ENCODE measurements at places on chromosomes 4 and X. TPM values are rescaled to one million over a fixed set of nuclear protein-coding genes. Genes with fewer than 3 reads are reported as not detected.

- DNase-seq = peak; percentile 54
Measured at GRCh38 chrX:70434352-70434866, 10.2 kb upstream of the DLG3 start.

DNA sequence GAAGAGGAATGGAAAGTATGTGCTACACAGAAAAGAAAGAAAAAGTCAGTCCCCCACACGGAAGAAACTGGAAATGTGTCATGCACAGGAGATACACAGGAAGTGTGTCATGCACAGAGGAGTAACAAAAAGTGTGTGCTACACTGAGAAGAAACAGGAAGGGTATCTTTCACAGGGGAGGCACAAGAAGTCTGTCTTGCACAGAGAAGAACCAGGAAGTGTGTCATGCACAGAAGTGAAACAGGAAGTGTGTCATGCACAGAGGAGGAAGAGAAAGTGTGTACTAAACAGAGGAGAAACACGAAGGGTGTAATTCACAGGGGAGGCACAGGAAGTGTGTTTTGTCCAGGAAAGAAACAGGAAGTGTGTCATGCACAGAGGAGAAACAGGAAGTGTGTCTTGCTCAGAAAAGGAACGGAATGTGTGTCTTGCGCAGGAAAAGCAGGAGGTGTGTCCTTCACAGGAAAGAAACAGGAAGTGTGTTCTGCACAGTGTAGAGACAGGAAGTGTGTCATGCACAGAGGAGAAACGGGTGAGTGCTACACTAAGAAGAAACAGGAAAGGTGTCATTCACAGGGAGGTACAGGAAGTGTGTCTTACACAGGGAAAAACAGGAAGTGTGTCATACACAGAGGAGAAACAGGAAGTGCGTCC lies 527.2 kb upstream of the PRKX start:
- no peak for DNase-seq

DNA sequence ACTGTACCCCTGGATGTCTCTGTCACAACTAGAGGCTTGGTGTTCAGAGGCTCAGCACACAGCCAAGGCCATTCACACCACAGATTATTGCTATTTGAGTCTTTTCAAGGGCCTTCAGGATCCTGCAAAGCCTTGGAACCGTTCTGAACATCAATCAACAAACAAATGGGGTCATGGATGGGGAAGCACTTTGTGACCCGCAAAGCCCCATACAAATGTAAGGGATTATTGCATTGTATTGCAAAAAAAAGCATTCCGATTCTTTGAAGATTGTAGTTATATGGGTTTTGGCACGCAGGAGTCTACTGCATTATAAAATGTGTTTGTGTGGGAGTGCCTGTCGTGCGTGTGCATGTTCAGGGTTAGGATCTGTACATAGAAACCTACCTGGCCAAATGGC lies 17.3 kb upstream of the BCORL1 start:
- no peak for DNase-seq

- no peak for DNase-seq
Measured at GRCh38 chr4:75686346-75686745, 13.1 kb upstream of the G3BP2 start.

DNA sequence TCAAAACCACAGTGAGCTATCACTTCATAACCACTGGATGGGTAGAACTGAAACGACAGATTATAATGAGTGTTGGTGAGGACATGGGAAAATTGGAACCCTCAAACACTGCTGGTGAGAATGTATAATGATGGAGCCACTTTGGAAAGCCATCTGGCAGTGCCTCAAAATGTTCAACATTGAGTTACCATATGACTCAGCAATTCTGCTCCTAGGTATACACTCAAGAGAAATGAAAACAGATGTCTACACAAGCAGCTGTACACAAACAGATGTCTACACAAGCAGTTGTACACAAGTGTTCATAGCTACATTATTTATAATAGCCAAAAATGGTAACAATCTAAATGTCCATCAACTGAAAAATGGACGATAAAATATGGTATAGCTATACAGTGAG lies 143.9 kb downstream of the PDGFRA start:
- no peak for DNase-seq

DNA sequence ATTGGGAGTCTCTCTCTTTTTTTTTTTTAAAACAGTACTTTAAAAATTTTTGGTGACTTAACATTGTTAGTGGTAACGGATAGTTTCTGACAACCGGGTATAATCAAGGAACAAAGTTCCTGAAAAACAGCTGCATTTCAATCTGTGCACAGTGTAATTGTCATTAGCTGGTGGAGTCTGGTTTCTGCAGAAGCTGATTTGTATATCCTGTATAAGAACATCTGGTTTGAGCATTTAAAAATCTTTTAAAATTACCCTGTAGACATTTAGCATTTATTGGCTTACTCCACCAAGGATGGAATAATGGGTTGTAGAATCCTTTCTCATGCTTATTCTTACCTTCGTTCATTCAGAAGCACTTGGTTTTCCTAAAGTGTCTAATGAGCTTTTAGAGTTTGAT lies 11.2 kb downstream of the JADE1 start:
- DNase-seq = no peak

- peak; percentile 9 for DNase-seq
Measured at GRCh38 chr4:130233377-130234047, 1137.6 kb downstream of the C4orf33 start.

DNA sequence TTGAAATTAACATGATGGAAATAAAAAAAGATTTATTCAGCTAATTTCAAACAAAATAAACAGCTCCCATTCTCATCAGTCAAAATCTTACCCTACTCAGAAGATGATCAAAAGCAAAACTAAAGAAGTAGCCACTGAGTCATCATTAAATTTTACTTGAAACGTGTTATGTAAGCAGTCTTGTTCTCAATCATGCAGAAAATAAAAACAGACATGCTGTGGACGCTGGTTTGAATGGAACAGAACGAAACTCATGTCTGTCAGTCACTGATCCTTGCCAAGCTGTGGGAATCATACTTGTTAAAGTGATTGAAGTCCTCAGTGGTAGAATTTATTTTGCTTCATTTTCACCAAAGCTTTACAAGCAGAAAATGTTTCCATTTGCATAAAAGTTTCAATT lies 77.2 kb upstream of the TLR3 start:
- no peak for DNase-seq

DNA sequence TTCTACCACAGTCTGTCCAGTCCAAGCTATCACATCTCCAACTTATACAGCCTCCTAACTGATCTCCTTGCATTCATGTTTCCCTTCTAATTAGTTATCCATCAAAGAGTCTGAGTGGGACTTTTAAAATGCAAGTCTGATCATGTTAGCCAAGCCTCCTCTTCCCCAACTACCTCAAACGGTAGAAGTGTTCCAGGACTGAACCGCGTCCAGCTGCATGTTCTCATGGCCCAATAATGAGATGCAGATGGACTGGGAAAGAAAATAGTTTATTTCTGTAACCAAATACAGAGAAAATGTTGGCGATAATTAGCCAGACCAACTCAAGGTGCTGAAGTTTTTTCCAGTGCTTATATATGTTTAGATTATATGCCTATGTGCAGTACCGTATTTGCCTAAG lies 46.6 kb upstream of the PPP1R2C start:
- DNase-seq = no peak

DNA sequence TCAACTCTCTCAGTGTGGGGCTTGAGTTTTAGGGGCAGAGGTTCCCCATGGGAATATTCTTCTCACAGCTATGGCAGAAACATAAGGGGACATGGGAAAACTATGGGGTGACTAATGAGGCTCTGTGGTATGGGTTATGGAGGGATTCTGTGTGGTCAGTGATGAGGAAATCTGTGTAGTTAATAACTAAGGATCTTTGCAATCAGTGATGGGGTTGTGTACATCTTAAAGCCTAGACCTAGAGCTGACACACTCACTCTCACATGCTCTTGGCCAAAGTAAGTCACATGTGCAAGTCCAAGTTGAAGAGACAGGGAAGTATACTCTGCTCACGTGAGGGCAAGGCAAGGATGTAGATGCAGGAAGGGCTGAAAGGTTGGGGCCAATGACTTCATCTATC lies 86.4 kb upstream of the UXT start:
- DNase-seq = no peak

DNA sequence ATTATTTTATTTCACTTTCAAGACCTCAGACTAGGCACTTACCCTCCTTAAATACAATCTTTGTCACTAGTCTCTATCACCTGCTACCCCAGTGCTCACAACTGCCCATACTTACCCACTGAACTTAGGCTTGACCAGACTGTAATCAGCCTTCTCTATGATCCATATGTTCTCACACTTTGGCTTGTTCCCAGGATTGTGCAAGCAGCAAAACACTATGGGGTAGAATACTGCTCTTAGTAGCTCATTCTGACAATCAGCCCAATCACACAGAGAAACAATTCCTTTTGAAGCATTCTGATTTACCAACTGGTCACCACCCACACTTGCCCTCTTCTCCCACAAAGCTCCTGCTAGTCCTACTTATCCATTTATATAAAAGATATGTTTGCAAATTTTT lies 878.3 kb downstream of the FSTL5 start:
- DNase-seq = no peak

- DNase-seq = no peak
Measured at GRCh38 chrX:110287605-110288004, 30.3 kb downstream of the AMMECR1 start.

DNA sequence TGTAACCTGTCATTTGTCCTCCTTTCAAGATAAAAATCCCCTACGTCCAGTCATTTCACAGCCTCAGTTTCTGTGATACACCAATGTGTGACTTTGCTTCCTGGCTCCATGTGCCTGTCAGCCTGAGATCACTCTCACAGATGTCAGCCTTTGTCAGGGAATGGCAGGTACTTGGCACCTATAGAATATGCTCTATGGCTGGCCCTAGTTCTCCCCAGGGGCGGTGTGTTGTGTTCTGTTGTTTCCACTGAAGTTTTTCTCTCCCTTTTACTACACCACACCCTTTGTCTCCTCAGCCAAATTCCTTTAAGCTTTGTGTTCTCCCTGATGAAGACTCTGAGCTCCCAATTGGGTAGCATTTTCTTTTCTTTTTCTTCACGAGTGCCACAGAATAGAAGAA lies 81.7 kb downstream of the ALPK1 start:
- no peak for DNase-seq

DNA sequence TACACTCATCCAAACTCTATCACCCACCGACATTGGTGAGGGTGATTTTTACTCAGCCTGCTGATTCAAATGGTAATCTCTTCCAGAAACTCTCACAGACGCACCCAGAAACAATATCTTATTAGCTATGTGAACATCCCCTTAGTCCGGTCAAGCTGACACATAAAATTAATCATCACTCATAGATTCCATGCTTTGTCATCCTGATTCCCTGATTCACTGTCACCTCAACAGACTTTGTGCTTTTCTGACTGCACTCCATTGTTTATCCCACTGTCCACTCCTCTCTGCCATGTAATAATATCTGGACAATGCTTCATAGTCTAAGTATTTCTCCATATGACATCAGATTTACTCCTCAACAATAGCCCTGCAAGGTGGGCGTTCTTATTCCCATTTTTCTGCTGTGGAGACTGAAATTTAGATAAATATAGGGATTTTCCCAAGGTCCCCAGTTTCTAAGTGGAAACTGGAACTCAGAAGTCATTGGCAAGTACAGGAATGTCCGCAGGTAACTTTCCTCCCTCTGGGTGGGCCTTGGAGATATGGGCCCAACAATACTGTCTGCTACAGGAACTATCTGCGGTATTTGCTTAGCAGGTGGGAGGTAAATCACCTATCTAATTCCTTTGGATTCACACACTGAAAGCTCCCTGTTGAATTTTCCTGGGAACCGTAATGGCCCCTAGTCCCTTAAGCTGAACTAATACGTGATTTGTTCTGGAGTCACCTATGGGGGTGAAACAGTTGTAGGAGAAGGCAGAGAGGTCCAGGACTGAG lies 228.6 kb upstream of the BCOR start:
- DNase-seq = no peak

GRCh38 chrX:12332786-12333347 lies 194.6 kb downstream of the FRMPD4 start:
- no peak for DNase-seq

DNA sequence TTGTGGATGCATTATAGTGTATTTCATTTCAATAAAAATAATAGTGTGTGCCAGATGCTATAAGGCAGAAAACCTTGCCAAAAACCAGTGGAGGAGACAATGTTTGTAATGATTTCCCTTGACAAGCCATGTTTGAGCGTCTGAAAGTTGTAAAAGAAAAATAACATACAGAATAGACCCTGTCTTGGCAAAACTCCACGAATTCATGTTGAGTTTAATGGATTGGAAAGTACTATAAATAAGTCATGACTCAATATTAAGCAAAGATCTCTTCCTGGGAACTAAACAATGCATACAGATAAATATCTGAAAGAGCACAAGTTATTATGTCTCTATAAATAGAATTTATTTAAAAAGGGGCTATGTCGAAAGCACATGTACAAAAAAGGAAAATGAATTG lies 543.5 kb downstream of the GABRG1 start:
- no peak for DNase-seq

- peak; percentile 3 for DNase-seq
Measured at GRCh38 chr4:8910822-8911315, 39.2 kb upstream of the HMX1 start.

- DNase-seq = no peak
Measured at GRCh38 chr4:76696109-76696508, 201.8 kb downstream of the SOWAHB start.

Gene PDCL2
- total RNA-seq = not detected

Gene CENPI
- total RNA-seq = 28.5 TPM

Gene SSX2
- total RNA-seq = not detected

Gene TSR2
- 33.2 TPM for total RNA-seq

Gene DDX3X
- 227 TPM for total RNA-seq

Gene ARSJ
- not detected for total RNA-seq

Gene CLDN34
- not detected for total RNA-seq

Gene GALNTL6
- total RNA-seq = not detected

Gene ERAS
- not detected for total RNA-seq

Gene GABRQ
- total RNA-seq = not detected

Gene F9
- not detected for total RNA-seq

Gene FHIP1A
- total RNA-seq = not detected

Gene HSFX4
- total RNA-seq = not detected

Gene TIGD4
- total RNA-seq = 0.25 TPM

Measured in activated CD4-positive, alpha-beta T cell treated with anti-CD3 and anti-CD28 coated beads, Interleukin-2, amount 10 ng/mL, durations not matched to agents 7 days and 5 days (primary cell).